Right ventricle myocardium inferior (tissue), 1 donor: ENCODE measurements at places on chromosomes 2 and 18.

DNA sequence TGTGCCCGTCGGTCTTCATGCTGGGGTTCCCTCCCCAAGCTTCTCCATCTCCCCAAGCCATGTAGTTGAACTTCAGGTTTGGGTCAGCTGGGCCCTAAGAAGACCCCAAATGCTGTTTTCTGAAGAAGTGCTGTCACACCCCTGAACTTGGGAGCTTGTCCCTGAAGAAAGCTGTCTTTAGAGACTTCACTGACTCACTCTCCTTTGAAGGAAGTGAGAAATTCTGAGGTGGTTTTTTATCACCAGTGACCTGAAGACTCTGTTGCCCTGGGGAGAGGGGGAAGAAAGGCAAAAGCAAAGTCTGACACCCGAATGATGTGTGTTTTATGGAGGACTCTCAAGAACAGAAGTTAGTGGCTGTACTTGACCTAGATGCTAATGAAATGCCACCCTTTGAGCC is 83.6 kb upstream of the BCL2L11 start:
- DNase-seq = no peak

- no peak for DNase-seq
Measured at GRCh38 chr2:186518291-186518690, 32.2 kb downstream of the ZC3H15 start.

DNA sequence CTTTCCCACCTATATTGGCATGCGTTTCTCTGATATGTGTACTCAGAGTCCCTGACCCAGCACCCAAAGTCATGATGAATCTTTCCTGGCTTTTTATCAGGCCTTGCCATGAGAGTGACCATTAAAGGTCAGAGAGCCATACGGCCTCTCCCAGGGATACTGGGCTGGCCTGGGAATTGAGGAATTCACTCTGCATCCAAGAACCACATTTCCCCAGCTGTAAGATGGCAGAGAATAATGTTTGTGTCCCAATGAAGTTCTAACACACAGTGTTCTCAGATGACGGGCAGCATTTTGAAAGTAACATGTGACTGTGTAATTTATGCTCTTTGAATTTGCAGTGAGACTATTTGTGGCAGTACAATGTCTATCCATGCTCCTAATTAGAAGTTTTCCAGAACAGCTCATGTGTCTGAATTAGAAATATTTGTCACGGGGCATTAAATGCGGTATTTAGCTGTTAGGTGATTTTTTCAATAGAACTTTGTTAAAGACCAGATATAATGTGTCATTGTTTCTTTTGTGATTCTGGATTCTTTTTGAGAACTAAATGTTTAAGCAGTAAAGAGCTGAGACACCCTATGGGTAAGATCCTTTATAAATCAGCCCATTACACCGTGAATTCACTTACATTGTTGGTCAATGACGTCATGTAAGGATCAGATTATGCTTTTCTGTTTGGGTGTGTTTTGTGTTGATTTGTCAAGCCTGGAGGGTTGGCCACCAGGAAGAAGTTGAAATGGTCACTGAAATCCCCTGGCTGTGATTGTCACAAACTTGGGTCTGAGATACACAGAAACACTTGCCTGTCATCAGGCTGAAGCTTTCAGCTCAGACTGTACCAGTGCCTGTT is 7.3 kb upstream of the SLC3A1 start:
- DNase-seq = no peak

DNA sequence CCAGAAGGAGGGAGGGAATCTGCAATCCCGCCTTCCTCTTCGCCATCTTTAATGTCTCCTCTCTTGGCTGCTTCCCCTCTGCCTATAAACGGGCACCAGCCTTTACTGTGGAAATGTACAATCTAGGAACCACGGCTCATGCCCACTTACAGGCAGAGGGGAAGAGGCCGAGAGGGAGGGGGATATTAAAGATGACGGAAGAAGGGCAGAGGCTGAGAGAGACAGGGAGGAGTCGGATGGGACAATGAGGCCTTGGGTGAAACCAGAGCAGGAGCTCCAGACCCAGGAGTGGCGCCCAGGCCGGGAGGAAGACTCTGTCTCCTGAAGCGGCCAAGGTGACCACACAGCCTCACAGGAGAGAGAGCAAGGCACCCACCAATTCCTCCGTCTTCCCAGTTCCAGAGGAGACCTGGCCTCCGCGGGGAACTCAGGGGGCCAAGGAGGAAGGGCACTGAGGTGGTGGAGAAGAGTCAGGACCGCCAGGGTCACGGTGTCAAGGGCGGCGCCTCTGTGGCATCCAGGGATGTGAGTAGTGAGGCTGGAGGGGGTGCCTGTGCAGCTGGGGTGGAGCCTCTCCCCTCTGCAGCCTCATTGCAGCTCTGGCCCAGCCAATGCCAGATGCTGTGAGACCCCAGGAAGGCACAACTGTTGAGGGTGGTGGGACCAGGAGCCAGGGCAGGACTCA is 67.8 kb downstream of the CIB4 start:
- no peak for DNase-seq

DNA sequence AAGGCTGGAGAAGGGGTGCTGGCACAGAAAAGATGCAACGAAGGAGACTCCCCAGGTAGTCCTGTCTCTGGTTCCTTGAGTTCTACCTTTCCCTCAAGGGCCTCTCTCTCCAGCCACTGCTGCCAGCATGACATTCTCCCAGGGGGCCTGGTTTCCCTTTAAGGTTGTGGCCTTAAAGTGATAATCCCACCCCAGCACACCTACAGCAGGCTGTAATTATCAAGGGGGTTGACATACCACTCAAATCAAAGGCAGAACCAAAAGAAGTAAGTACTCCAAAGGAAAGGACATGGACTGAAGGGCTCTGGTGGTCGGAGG is 127.4 kb upstream of the MSH6 start:
- DNase-seq = no peak

GRCh38 chr18:53142005-53142404 is 802.0 kb downstream of the DCC start:
- DNase-seq = no peak

- DNase-seq = no peak
Measured at GRCh38 chr18:2512059-2512458, 59.2 kb downstream of the METTL4 start.

GRCh38 chr2:11757101-11757500 is 10.7 kb downstream of the LPIN1 start:
- DNase-seq = no peak

DNA sequence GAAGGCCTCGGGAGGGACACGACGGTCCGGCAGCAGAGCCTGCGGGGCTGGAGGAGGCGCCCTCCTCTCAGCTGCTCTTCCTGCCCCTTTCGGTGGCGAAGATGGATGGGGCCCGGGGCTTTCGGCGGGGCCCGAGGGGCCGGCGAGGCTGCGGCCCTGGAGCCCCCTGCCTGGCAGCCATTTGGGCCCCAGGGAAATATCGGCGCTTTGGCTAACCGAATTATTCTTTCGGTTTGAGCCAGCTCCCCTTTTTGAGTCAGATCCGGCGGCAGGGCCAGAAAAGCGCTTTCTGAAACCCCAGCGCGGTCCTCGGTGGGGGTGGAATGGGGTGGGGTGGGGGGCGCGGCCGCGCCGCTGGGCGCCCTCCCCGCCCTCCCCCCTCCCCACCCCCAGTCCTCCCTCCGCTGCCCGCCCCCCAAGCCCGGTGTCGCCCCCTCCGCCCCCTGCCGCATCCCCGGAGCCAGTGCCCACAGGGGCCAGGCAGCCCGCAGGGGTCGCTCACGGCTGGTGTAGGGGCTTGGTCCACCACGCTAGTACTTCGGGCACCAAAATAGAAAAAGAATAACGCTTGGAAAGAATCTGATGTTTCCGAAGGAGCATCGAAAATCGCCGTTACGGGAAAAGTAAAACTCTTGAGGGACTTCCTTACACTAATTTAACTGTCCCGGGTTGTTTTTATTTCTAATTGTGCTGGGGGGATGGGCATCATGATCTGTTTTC is 9.1 kb upstream of the ARID5A start:
- no peak for DNase-seq

DNA sequence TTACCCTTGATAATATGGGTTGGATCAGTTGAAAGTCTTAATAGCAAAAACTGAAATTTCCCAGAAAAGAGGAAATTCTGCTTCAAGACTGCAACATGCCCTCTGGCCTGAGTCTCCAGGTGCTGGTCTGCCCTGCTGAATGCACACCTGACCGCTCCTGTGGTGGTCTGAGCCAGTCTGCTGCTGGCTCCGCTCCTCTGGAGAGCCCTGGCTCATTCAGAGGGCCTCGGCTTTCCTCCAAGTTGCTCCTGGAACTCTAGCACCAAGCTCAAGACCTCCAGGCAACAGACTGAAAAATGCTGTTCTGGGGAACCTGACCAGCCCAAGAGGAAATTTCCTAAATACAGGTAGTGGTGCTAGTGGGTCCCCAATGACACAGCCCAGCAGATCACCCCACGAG is 64.8 kb downstream of the DIPK1C start:
- DNase-seq = no peak

DNA sequence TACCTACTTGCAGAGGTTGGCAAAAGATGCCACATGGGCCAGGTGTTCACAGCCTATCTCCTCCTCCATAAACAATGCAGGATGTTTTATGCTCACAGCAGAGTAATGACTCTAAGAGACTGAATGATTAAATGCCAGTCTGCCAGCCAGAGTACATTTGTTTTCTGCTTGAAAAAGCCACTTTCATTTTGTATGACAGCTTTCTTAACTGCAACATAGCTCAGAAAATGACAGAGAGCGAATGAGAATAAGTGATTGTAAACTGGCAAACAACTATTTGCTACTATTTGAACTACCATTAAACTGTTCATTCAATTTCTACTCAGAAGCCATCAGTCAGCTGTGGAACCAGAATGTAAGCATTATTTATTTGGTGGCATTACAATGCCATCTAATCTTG is 50.6 kb upstream of the DCC start:
- no peak for DNase-seq

DNA sequence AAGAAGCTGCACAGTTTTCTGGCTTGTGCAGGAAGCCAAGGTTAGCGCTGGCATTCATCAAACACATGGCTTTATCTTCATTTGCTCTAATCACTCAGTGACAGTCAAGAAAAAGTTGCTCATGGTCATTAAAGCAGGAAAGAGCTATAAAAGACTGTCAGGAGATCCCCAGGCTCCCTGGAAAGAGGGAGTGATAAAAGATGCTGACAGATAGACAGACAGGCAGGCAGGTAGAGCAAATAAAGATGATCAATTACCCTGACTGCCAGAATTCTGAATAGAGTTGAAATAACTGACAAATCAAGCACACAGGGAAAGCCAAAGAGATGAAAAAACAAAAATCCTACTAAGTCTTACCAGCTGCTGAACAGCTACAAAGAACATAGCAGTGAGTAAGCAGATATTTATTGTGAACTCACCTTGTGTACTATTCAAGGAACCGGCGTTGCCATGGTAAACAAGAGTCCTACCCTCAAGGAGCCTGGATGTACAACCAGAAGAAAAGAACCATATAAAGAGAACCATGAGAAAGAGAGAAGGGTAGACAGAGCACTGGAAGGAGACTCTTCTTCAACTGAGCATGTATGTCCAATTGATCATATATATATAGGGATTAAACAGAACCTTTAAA is 68.0 kb downstream of the RNF152 start:
- no peak for DNase-seq

- DNase-seq = no peak
Measured at GRCh38 chr18:6626457-6626856, 103.1 kb upstream of the ARHGAP28 start.

GRCh38 chr2:146386096-146386495 is 1458.7 kb upstream of the ACVR2A start:
- DNase-seq = no peak

- DNase-seq = peak; percentile 6
Measured at GRCh38 chr18:48831802-48832201, 119.0 kb downstream of the SMAD7 start.

GRCh38 chr2:174794851-174795374 is 30.6 kb upstream of the CHRNA1 start:
- DNase-seq = no peak

- DNase-seq = no peak
Measured at GRCh38 chr2:19861813-19862212, 40.0 kb downstream of the TTC32 start.

DNA sequence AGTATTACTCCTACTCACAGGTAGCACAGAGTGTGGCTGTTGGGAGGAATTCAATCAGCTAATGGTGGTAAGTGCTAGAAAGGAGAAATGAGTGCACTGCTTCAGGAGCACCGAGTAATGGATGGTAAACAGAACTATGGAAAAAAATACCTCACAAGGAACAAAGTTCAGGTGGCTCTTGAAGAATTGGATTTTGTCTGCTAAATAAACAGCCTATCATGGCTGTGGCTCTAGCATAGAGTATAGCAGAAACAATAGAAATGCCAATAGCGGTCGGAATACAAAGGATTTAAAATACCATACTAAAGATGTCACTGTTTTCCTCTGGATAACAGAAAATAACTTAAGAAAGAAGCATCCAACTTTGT is 482.5 kb downstream of the NUP35 start:
- no peak for DNase-seq

DNA sequence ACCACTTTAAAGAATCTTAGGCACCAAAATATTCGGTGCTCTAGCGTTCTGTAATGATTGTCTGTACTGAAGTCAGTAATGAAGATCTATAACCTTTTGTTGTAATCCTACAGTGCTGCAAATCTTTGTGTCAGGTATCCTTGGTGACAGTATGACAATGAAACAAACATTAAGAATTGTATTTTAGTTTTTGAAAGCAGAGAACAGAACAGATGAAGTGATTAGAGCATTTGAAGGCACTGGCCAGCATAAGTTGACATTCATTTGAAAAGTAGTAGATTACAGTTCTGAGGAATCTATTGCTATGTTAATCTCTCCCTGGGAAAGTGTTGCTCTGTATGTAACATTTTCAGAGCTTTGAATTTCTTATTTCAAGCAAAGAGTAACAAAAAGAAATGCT is 451.2 kb downstream of the NUP35 start:
- DNase-seq = no peak

- no peak for DNase-seq
Measured at GRCh38 chr2:202530038-202530437, 104.7 kb upstream of the FAM117B start.

DNA sequence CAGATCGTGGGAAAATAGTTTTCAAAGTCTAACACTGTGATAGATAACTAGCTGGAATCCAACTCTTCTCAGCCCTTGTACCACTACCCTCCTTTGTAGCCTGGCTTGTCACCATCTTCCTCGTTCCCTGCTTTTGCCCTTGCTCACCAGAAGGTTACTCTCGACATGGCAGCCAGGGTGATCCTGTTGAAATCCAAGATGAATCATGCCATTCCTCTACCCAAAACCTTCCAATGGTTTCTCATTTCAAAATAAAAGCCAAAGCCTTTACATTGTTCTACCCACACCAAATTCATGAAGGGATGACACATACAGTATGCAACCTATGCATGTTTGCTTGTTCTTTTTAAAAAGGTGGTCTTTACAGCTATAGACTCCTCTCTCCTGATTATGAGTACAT is 45.7 kb downstream of the STAT4 start:
- no peak for DNase-seq

- no peak for DNase-seq
Measured at GRCh38 chr2:235328991-235329390, 164.9 kb upstream of the AGAP1 start.

DNA sequence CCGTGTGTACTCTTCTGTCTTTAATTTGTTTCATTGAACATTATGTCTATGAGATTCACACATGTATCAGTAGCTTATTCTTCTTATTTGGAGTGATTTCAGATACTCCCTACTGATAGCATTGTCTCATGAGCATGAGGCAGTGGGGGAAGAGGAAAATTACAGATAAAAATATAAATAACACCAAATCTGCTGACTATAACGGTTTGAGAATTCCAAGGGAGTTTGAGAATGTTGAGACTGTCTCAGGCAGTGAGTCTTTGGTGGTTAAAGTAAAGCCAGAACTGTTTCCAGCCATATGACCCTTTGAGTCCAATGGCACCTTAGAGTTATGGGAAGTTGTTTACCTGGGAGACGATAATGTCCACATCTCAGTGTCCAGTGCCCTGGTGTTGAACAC is 72.5 kb upstream of the KCNE4 start:
- DNase-seq = no peak
